ENCODE measurements at places on chromosomes 4 and X.

GRCh38 chr4:6794189-6794588, 11.7 kb downstream of the KIAA0232 start:
- no peak for DNase-seq

- DNase-seq = peak; percentile 48
Measured at GRCh38 chrX:135931644-135932487, 38.4 kb downstream of the SAGE1 start.

DNA sequence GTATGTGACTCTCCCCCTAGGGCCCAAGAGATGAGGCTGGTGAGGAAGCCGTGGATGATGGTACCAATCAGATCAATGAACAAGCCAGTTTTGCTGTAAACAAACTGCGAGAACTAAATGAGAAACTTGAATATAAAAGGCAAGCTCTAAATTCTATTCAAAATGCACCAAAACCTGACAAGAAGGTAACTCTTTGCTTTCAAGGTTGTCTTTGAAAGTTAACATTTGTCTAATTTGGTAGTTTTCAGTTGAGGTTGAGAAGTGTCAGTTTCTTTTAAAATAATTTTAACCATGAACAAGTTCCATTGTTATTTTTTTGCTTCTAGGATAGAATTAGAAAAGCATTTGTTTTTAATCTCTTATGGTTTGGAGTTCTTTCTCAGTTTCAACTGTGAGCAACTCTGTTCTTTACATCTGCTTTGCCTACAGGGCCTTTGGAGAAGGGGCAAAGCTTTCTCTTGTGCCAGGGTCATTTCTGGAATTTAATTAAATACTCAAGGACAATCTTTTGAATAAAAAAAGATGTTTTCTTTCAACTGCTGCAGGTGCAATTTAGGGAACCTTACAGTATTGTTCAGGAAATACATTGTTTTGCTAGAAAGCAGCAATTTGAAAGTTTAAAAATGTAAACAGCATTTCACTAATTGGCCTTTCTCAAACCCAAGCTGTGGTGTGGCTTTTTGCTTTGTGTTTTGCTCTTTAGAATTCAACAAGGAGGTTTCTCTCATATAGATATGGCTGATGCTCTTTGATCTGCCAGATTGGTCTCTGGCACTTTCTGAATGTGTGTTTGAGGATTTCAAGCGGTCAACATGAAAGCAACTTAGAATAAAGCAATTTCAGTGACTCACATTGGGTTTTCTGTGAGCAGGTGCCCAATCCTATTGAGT, 62.9 kb downstream of the LRP2BP start:
- DNase-seq = no peak

DNA sequence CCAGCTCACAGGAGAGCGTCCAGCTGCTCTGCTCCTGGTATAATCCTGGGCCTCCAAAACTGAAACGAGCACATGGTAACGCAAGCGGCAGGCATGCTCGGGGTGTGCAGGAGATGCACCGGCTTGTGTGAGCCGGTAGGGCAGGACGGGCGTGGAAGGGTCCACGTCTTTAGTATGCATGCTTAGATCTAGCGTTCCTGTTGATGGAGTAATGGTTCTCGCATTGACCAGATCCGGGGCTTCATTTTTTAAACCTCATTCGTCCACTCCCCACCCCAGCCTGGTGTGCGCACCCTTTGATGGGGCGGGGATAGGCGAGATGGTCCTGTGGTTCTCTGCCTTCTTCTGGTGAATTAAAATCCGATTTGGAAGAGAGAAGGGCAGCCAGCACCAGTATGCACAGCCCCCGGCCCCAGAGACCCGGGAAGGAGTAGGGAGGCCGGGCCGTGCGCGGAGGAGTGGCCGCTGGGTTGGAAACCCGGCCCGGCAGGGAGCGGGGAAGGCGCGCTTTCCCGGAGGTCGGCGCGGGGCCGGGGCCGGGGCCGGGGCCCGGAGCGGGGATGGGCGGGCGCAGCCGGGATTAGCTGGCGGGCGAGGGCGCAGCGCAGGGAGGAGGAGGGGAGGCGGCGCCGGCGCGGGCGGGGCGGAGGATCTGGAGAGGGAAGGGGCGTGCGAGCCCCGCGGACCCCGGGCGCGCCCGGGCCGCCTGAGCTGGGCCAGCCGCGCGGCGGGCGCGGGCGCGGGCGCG, 39.9 kb downstream of the FAM149A start:
- peak; percentile 80 for DNase-seq

DNA sequence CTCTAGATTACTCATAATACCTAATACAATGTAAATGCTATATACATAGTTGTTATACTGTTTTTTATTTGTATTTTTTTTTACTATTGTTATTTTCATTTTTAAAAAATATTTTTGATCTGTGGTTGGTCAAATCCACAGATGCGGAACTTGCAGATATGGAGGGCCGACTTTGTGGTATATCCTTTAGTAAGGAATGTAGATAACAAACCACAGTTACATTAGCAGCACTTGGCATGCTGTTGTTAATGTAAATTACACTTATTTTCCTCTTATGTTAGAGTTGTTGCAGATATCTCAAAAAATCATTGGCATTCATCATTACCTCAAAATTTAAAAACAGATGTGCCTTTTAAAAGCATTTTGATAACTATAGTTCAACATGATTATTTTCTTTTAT, 151.0 kb downstream of the TMEM164 start:
- DNase-seq = no peak

GRCh38 chrX:79259073-79259689, 108.0 kb downstream of the ITM2A start:
- no peak for DNase-seq

- no peak for DNase-seq
Measured at GRCh38 chr4:11805842-11806241, 377.1 kb upstream of the HS3ST1 start.

- no peak for DNase-seq
Measured at GRCh38 chr4:147839200-147839599, 107.3 kb downstream of the ARHGAP10 start.
